ENCODE measurements at places on chromosomes 1 and 21.

- no peak for DNase-seq
These were observed 149.9 kb upstream of the IRF2BP2 start for GRCh38 chr1:234759888-234760287.

DNA sequence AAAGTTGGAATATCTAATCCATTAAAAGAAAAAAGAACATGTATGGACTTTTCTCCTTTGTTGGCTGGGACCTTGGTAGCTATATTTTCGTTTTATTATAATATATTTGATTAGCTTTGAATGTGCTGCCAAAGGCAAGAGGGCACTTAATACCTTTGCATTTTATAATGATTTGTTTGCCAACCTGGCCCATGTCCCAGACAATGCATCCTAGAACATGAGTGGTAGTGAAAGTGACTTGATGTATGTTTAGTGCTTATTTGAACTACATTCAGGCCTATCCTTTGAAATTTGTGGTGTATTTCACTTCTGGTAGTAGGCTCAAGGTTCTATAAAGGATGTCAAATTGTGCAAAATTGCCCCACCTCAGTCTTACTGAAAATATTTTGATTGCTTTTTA is 25.9 kb downstream of the CACHD1 start:
- DNase-seq: peak; percentile 85

GRCh38 chr1:225462714-225463574 is 35.1 kb upstream of the LBR start:
- DNase-seq: peak; percentile 52

DNA sequence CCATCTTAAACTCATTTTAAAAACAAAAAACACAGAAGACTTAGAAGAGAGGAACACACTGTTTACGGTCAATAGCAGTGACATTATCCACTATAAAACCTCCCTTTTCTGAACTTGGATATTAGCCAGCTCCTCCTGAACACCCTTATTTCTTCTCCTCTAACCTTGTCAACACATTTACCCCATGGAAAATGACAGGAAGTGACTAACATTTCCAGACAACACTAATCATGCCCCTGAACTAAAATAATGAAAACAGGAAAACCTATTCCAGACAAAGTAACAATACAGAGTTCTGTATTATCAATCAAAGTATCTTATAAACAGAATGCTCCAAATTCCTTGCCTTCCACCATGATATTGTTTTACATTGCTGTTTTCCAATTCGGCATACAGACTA is 45.3 kb downstream of the PALMD start:
- no peak for DNase-seq

DNA sequence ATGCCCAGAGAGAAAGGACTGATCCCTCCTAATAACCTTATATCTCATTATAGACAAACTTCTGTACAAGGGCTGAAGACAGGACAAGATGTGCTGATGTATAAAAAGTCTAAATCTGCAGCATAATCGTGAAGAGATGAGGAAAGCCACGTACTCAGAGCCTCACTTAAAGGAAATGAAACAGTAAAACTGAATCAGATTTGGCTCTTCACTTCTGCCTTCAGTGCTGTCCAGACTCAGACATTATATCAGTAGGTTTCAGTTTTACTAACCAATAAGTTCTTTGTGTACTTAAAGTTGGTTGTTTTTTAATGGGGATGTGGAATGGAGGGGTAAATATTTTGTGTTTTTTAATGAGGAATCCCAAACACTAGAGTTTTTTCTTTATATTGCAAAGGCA is 45.3 kb upstream of the RGS1 start:
- DNase-seq: no peak

DNA sequence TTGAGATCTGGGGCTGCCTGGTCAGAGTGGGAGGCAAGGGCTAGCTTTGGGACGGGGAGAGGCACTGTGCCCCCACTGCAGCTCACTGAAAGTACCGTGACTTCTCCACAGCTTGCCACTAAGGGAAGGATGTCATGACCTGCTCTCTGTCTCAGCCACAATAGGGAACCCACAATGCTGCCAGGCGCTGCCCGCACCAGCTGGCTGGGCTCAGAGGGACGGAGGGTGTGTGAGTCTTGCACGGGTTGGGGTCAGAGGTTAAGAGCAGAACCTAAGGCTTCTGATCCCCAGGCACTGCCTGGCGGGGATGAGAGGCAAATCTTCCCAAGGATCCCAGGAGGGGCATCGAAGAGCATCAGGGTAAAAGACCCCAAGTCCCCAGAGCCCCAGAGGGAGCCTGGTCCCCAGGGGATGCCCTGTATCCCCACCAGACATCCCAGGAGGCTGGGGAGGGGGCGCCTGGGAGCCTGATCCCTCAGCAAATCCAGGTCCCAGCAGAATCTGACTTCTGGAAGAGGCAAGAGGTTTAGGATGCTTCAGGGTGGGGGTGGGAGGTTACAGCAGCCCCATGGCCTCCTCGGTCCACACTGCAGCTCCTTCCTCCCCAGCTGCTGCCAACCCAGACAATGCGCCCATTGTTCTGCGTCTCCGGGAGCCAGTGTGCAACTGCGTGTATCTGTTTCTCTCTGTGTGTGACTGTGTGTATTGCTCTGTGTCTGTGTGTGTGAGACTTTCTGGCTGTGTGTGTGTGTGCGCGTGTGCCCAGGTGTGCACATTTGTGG is 2.0 kb upstream of the MARCKSL1 start:
- DNase-seq: no peak

DNA sequence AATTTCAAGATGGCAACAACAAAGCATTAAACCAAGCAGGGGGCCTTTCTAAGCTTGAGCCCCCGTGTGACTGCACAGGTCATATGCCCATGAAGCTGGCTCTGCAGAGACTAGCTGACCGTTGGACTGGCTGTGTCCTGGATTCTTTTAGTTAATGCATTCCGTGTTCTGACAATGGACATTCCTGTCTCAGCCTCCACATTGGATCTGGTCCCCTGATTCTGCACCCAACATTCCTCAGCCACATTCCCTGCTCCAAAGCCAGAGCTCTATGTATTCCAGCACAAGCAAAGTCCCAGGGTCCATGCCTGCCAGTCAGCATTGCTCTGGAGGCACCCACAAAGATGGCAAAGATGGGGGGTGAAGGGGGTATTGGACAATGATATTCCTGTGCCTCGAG is 5.1 kb upstream of the NAV1 start:
- DNase-seq: no peak

DNA sequence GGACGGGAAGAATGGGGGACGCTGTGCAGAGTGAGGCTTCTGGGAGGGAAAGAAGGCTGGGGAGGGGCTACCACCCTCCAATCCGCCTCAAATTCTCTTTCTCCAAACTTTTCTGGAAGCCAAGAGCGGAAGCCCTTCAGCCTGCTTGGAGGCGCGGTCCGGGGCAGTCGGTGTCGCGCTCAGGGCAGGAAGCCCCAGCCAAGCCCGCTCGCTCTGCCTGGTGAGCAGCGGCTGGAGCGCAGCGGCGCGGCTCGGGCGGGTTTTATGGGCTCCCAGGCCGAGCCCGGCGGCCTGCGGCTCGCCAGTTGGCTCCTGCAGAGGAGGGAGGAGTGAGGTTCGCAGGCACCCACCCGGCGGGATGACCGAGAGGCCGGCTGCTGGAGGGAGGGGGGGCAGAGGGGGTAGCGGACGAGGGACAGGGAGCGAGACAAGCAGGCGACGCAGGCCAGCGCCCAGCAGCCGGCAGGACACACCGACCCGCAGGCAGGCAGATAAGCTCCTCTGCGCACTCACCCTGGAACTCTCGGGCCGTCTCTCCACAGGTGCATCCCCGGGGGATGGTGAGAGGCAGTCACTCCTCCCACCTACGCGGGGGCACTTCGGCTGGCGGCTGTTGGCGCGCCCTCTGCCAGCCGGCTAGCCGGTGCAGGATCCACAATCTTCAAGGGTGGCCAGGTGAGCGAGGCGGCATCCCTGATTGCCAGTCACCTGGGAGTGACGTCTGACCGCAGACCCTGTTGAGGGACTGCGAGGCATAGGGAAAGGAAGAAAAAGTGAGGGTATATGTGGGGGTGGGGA is at the start of gene AVPR1B:
AVPR1B (minus strand) TSS at position 238 of the 798 bp plus-strand sequence. CDS start 498 bp downstream, outside the sequence.
- DNase-seq: peak; percentile 82

GRCh38 chr21:39296891-39297290 is 16.5 kb downstream of the BRWD1 start:
- DNase-seq: no peak

GRCh38 chr1:97340951-97341350 is 579.9 kb downstream of the DPYD start:
- DNase-seq: no peak

GRCh38 chr1:15550573-15550972 is 23.9 kb downstream of the DNAJC16 start:
- DNase-seq: no peak

- no peak for DNase-seq
These were observed 17.1 kb downstream of the FCRL4 start for GRCh38 chr1:157580828-157581210.

GRCh38 chr1:15339570-15339969 is 70.1 kb upstream of the EFHD2 start:
- no peak for DNase-seq

DNA sequence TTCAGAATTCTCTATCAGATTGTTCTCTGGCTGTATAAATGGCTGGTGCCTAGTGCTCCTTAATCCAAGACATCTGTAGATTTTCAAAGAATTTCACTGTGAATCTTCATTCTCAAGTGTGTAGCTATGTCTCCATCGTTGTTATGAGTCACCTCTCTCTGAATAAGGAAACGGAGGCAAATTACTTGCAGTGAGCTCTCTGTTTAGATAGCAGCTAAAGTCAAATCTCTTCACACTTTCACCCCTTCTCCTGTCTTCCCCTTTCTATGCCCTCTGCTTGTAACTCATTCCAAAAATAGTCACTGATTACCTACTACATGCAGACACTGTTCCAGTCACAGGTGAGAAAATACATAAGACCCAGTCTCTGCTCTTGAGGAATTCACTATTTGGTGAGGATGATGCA is 39.7 kb downstream of the CHML start:
- DNase-seq: no peak

- DNase-seq: no peak
These were observed 83.6 kb downstream of the SGIP1 start for GRCh38 chr1:66617362-66618184.

DNA sequence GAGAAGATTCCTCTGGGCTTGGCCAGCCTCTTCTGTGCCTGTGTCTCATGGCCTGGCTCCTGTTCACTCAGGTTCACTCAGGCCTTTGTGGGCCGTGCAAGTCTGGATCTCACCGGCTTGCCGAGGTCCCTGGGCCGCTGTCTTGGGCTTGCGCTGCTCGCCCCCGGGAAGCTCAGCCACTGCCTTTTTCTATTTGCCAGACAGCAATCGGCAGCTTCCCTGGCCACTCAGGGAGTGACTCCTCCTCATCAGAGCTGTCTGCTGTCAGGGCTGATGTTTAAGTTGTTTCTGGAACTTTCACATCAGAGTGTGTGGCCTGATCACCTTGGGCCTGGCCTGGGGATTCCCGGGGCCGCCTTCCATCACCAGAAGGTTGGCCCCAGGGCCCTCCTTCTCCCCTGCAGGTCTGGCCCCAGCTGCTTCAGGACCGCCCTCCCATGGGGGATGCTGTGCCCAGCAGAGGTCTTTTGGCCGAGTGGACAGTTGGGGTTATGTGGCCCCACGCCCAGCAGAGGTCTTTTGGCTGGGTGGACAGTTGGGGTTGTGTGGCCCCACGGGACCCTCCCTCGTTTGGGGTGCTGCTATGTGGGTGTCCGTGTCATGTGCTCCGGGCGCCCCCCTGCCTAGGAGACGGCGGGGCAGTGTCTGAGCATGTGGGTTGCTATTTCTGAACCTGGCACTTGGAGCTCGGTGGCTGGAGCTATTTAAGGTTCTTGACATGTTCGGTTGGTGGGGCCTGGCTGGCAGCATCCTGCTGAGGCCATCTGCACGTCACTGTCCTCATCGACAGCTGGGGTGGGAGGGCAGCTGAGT is 12.5 kb downstream of the SLX9 start:
- no peak for DNase-seq

DNA sequence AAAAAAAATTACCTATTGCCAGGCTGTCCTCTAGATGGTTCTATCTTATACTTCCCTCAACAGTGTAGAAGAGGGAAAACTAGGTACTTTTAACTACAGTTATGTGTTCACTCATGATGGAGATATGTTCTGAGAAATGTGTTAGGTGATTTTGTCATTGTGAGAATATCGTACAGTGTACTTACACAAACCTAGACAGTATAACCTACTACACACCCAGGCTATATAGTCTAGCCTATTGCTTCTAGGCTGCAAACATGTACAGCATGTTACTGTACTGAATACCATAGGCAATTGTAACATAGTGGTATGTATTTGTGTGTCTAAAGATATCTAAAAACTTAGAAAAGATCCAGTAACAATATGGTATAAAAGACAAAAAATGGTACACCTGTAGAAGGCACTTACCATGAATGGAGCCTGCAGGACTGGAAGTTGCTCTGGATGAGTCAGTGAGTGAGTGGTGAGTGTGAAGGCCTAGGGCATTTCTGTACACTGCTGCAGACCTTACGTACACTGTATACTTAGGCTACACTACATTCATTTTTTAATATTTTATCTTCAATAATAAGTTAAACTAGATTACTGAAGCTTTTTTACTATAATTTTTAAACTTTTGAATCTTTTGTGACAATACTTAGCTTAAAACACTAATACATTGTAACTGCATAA is 13.2 kb downstream of the MGST3 start:
- no peak for DNase-seq

GRCh38 chr21:43867332-43867703 is 2.3 kb downstream of the AGPAT3 start:
- DNase-seq: no peak

GRCh38 chr1:24793447-24794129 is 48.3 kb downstream of the CLIC4 start:
- no peak for DNase-seq

DNA sequence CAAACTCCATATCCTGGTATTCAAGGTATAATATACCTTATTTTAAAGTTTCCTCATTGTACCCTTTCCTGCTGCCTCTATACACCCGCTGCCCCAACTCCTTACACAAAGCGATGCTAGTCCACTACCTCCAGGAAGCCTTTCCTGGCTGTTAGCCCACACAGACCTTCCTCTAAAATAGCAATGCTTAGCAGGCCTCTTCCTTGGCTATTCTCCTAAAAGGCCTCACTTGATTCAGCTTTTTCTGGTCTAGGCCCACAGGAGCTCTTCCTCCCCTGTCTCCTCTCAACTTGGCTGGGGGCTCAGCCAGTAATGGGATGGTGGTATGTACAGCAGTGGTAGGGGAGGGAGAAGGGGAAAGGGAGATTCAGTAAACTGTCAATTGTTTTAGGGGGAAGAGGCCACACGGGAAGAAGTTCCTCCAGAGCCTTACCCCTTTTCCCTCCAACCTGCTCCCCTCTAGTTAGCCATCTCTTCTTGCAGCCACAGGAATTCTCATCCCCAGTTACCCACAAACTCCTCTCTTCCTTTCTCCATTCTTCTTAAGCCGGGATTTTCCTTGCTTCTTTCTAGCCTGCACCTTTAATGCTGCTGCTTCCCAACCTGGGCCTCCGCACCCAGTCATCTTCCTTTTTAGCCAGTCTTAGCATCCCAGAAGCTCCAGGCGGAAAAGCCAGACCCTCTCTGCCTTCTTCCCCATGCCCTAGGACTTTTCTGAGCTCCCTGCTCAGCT is 2.6 kb downstream of the LRRC41 start:
- DNase-seq: no peak

- DNase-seq: no peak
These were observed 7.7 kb upstream of the BCL2L15 start for GRCh38 chr1:113895098-113895497.

- no peak for DNase-seq
These were observed 8.8 kb upstream of the COG2 start for GRCh38 chr1:230633469-230633868.
